Activated T-cell treated with anti-CD3 and anti-CD28 coated beads for 1 hour (primary cell): ENCODE measurements at places on chromosomes 7 and 10.

GRCh38 chr10:18438361-18439126 is 212.8 kb downstream of the NSUN6 start:
- no peak for DNase-seq

DNA sequence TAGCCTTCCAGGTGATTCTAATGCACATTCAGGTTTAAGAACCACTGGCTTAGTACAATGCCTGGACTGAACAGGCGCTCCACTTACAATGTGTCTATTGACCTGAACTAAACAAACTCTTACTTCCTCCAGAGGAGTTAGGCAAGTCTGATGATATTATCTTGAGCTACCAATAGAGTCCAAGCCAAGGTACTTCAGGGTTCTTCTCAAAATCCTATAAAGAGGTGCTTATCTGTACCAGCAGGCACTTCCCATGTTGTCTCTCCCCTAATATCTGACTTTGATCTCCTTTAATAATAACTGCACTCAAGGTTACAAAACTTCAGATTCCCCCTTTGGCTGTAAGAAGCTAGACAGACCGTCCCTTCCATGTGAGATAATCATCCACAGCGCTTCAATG is 157.0 kb upstream of the SVIL start:
- DNase-seq, result no peak

- no peak for DNase-seq
Measured at GRCh38 chr7:2317556-2318293, 3.5 kb upstream of the SNX8 start.

- no peak for DNase-seq
Measured at GRCh38 chr7:13687500-13687899, 302.0 kb downstream of the ETV1 start.

DNA sequence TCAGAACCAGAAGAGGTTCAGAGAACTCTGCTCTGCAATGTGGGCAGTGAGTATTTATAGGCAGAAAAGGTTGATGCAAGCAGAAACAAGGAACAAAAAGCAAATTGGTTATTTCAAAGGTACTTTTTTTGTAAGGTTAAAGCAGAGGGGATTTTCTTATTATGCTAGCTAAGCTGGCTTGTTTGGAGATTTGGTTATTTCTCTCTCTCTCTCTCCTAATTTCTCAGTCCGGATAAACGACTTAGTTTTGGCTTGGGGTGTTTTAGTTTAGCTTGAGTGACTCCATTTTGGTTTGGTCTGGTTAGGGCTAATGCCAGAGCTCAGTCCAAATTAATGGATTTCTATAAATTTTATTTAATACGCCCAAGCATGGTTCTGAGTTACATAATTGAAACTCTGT is 566.8 kb downstream of the SH2D4B start:
- DNase-seq, result no peak

- no peak for DNase-seq
Measured at GRCh38 chr10:127943336-127943910, 36.5 kb downstream of the PTPRE start.

GRCh38 chr7:7254319-7254718 is 72.0 kb downstream of the C1GALT1 start:
- DNase-seq, result no peak

GRCh38 chr7:151740081-151740851 is 136.6 kb downstream of the PRKAG2 start:
- DNase-seq, result no peak

DNA sequence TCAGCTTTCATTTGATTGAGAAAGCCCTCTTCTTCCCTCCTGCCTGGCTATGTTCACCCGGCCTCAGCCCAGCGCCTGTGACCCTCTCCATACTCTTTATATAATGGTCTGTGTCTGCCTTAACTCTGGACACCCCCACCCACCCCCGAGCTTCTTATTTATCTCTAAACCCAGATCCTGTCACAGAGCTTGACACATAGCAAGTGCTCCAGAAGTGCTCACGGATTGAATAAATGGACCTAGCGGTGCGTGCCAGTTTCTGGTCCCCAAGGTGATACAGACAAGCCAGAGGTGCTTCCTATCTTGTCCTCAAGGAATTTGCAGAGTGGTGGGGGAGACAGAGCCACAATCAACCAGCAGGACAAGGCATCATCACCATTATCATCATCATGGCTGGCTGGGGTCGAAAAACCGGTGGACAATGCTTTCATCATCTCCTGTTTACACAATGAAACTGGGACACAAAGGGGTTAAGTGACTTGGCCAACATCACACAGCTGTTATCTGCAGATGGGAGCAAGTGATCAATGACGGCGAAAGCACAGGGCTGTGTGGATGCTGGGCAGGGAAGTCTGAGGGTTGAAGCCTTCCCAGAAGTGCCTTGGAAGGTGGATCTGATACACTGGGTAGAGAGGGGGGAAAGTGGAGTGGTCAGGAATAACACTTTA is 2.2 kb upstream of the LOXL4 start:
- DNase-seq, result no peak

DNA sequence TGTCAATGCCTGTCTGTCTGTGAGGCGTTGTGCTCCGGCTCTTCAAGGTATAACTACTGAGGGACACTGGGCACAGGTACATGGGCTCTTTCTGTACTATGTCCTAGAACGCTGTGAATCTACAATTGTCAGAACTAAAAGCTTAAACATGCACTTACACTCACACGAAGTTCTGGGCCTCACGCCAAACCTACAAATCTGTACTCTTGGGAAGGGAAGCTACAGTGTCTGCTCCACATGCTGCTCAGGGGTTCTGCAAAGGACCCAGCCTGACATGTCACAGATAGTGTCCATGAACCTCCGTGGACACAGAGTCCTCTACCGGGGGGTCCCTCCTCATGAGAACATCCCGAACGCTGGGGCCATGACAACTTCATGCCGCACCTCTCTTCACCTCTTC is 268.7 kb downstream of the WDR37 start:
- DNase-seq, result no peak

GRCh38 chr7:193481-194251 is 1.3 kb downstream of the FAM20C start:
- no peak for DNase-seq
